ENCODE measurements at places on chromosomes 12 and 14. TPM values are rescaled to one million over a fixed set of nuclear protein-coding genes. Genes with fewer than 3 reads are reported as not detected.

DNA sequence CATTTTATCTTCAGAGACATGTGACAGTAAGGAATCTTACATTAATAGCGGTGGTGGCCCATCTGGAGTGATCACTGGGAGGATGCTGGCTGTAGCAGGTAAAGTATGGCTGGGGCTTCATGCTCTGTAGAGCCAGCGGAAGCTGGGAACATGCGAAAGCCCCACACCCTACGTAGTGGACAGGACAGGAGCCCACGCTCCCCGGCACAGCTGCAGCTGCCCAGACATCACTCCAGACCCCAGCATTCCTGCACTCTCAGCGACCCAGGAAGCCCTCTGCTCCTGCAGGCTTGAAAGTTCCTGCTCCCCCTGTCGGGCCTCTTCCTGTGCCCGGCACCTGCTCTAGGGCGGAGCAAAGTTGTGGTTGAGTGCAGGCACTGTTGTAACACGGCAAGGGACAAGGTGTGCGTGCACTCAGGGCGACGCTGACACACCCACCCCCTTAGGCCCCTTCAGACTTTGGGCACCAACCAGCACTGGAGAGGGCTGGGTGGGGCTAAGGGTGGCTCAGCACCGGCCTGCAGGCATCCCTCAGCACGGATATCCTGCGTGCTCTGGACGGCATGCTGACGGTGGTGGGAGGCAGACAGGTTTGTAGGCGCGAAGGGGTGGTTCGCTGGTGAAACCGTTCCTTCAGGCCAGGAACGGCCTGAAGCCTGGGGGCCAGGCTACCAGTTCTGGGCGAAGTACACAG, 568.3 kb downstream of the FSCB start:
- no peak for DNase-seq

- no peak for DNase-seq
These were observed 409.8 kb downstream of the DAD1 start for GRCh38 chr14:22179190-22179589.

DNA sequence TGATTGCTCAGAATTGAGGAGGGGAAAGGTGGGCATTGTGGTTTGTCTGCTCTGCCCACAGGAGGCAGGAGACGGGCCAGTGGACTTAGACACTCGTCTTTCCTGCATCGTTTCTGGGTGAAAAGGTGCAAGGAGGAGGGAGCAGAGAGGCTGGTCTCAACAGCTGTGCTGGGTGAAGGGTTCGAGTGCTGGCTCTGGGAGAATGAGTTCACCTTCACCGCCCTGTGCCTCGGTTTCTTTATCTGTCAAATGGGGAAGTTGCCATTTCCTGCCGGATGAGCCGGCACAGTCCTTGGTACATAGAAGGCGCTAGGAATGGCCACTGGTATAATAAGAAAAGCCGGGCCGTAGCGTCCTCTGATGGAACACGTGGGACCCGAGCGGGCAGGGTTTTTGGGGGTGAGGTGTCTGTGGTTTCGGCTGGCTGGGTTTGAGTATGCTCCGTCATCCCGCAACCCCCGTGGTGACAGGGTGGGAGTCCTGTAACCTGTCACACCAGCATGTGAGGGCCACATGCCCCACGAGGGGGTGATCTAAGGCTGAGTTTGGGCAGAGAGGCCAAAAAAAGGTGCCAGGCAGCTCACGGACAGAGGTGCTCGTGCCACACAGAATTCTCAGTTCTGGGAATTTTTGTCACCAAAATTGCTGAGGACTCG, 7.3 kb downstream of the BCL7A start:
- no peak for DNase-seq

DNA sequence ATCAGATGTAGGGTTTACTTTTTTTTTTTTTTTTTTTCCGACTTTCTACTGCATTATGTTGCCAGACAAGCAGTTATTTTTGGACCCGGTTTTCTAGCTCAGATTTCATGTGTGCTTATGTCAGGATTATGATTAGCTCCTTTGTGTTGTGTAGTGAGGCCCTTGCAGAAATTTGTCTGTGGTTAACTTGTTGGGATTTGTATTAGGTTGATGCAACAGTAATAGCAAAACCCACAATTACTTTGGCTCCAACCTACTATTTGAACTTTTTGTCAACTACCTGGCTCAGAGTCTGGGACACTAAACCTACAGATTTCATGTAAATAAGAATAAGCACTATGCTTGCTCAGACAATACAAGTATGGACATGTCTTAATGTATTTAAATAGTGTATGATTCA, 44.1 kb upstream of the KCNJ8 start:
- DNase-seq = no peak

Gene GALNT4
- 0.98 TPM for total RNA-seq

Gene PLBD1
- total RNA-seq = 0.32 TPM

- DNase-seq = no peak
These were observed 1.7 kb downstream of the IRAK3 start for GRCh38 chr12:66190519-66191370.

- no peak for DNase-seq
These were observed 132.3 kb downstream of the PAPOLA start for GRCh38 chr14:96634481-96634880.

Gene RNASE3
- total RNA-seq = not detected

Gene PMCH
- not detected for total RNA-seq

Gene PPTC7
- total RNA-seq = 11.4 TPM

GRCh38 chr12:6548966-6549683, 6.7 kb downstream of the IFFO1 start:
- DNase-seq = no peak

Gene CLEC4C
- not detected for total RNA-seq

- no peak for DNase-seq
These were observed 87.1 kb upstream of the FOXN3 start for GRCh38 chr14:89504091-89504490.

Gene PLEKHD1
- total RNA-seq = 1.3 TPM

Gene CCDC38
- not detected for total RNA-seq

Gene TEP1
- 22.7 TPM for total RNA-seq

GRCh38 chr12:108731866-108732461, 646 bp upstream of the CORO1C start:
- peak; percentile 99 for DNase-seq

Gene DEPDC4
- 2.0 TPM for total RNA-seq

DNA sequence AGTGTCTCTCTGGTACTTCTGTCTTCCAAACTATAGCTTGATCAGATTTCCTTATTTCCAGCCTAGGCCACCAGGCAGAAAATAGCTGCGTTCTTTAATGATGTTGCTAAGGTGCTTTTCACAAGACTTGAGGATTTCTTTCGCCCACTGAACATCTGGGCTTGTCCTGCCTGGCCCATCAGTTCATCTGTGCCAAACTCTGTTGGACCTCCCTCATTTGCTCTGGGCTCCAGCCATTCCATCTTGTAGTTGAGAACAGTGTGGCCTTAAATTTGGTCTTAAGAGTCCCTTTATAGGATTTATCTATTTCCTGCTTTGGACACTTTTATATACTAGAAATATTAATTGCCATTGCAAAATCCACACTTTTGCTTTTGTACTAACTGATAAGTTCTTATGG, 109.6 kb downstream of the TTLL5 start:
- DNase-seq = no peak

- DNase-seq = no peak
These were observed 8.4 kb upstream of the LRTM2 start for GRCh38 chr12:1811948-1812291.

DNA sequence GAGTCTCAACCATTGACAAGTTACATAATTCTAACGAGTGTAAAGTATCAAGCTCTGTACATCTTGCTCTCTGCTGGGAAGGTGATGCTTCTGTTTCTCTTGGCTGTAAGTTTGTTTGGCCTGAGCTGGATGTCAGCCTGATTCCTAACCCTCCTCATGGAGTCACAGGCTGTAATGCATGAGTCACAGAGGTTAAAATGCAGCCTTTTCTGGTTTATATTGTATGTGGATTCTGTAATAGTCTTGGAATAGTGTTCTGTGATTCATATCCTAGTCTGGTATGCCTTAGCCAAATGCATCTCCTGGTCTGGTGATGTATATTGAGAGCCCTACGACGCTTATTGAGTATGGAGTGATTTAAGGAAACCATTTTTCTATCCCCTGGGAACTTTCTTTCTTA, 104.5 kb upstream of the FRMD6 start:
- no peak for DNase-seq

Gene RAD9B
- total RNA-seq = 0.49 TPM

- peak; percentile 46 for DNase-seq
These were observed 32.7 kb downstream of the NOPCHAP1 start for GRCh38 chr12:105018776-105019175.

DNA sequence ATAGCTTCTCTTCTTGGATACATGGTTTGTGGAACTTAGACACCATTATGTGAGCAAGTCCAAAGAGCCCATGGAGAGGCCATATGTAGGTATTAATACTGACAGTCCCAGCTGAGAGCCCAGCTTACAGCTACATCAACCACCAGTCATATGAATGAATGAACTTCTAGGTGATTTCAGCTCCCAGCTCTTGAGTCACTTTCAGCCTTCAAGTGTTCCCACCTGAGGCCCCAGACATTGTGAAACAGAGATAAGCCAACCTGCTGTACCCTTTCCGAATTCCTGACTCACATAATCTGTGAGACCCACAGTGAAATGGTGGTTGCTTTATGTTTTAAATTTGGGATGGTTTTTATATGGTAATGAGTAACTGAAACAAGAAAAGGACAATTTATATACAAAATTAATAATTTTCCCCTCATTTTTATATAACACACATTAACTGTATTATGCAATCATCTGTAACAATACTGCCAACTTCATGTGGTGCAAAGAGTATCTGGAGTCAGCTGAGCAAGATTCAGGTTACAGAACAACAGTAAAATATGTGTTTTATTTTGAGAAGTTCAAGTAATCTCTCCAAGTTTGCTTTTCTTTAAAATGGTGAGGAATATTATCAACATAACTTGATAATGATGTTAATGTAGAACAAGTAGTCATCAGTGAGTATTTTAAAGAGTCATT, 27.7 kb upstream of the FBXO33 start:
- DNase-seq = no peak

DNA sequence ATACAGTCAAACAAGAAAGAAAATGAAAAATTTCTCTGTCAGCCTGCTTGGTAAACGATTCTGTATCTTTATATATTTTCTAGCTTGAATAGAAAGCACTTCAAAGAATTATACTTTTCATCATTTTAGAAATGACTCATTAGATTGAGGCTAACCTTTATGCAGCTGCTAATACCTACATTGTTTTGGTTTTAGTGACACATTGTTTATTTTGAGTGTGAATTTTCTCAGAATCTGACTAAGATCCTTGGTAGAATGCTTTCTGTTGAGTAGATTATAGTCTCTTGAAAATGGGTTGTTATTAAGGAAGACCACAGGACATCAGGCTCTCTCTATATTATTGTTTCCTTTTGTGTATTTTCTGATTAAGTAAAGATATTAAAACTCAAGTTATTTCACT, at the start of gene PMCH:
TSS of gene PMCH (minus strand) at position 45 of the 400 bp plus-strand sequence. CDS start 63 bp downstream, outside the sequence.
- no peak for DNase-seq

Gene CYP46A1
- total RNA-seq = 2.1 TPM

Gene GPR65
- total RNA-seq = not detected

- peak; percentile 79 for DNase-seq
These were observed 508 bp upstream of the KCNH5 start for GRCh38 chr14:63045612-63046320.

DNA sequence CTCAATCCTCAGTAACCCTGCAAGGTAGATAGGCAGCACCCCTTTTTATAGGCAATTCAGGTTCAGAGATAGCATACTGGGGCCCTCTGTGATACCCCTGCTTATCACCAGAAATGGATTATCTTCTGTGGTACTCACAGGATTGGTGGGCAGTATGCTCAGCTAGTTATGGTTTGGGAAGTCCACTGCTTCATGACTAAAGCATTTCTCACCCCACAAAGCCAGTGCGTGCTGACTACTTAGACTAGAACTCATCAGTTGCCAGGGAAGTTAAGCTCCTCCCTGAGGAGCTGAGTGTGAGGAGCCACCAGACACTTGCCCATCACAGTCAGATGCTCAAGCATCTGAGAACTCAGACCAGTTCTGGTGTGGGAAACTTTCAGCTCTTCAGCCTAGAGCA, 76.3 kb downstream of the SCAF11 start:
- DNase-seq = no peak

DNA sequence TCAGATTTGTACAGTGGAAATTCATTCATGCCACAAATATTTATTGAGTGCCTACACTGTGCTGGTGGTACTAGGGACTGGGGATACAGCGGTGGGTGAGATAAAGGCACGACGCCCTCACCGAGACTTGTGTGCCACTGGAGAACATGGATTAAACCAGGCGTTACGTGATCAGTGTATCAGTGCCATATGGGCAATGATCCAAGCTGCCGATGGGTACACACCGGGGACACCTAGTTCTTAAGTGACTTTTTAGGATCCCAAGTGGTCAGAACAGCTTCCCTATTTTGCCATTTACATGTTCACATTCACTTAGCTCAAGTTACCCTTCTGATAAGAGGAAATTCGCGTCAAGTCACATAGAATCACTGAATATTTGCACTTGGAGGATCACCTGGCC, 236.7 kb downstream of the CACNA1C start:
- no peak for DNase-seq

DNA sequence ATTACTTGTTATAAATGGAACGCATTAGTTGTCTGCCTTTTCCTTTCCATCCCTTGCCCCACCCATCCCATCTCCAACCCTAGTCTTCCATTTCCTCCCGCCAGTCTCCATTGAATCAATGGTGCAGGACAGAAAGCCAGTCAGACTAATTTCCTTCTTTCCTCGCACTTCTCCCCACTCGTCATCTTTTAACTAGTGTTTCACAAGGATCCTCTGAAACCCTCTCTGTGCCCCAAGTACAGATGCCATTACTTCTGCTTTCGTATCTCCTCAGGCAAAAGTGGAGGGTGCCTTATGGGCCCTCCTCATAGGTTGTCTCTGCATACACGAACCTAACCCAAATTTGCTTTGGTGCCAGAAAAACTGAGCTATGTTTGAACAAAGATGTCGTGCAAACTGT, 4.2 kb downstream of the DAZAP2 start:
- DNase-seq = no peak

DNA sequence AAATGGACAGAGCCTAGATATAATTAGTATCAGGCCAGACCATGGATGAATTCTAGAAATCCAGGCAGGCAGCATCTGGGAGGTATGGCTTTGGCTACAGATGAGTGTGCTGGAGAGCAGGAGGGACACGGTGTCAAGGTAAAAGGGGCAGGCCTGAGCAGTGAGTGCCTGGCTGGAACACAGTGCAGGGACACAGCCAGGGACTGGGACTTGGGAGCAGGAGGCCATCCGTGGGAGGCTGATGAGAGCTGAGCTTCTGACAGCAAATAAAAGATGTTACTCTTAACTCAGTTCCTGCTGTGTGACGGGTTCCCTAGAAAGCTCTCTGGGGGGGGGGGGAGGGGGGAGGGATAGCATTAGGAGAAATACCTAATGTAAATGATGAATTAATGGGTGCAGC, 13.6 kb upstream of the LGALS3 start:
- no peak for DNase-seq

All from glutamatergic neuron (in vitro differentiated cells).